ENCODE measurements at places on chromosomes 11 and 22.

- no peak for DNase-seq
These were observed 75.3 kb downstream of the PDE2A start for GRCh38 chr11:72598906-72599305.

DNA sequence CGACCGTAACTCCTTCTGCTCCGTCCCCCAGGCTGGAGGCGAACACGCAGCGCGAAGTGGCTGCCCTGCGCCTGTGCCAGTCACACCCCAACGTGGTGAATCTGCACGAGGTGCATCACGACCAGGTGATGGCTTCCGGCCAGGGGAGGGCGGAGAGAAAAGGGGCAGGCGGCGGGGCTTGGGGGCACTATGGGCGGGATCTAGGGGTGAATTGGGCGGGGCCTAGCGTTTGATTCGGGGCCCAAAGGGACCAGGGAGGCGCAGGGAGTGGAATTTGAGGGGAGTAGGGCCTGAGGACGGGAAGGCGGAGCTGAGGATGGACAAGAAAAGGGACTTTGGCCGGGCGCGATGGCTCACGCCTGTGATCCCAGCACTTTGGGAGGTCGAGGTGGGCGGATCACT, 9.7 kb downstream of the RPS6KA4 start:
- no peak for DNase-seq

DNA sequence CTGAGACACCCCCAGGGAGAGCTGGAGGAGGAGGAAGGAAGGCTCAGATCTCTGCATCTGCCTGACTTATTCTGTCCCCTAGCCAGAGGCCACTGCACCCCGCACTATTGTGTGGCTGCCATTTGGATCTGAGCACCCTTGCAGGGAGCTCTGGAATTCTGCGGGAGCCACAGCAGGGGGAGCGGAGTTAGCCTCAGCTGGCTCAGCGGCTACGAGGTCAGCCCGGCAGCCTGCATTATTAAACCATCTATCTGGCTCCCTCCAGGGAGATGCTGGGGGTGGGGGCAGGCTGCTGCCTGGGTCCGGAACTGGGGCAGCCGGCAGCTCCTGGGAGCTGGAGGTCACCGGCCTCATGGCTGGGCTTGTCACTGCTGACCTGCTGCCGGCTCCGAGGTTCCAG, 6.5 kb upstream of the ELFN2 start:
- DNase-seq = no peak

DNA sequence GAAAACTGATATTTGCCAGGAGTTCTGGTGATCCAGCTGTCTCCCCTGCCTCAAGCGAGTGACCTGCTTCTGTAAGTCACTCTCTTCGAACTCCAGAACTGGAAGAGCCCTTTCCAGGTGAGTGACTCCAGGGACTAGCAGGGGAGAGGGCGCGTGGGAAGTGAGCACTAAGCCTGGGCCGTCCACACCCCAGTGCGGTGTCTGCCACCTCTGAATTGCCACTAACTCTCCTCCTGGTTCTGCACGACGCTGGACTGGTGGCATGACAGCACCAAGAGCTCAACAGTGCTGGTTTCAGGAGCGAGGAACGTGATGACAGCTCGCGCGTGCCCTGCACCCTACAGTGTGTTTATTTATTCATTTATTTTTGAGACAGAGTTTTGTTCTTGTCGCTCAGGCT, 22.9 kb downstream of the KIAA0930 start:
- DNase-seq = no peak

DNA sequence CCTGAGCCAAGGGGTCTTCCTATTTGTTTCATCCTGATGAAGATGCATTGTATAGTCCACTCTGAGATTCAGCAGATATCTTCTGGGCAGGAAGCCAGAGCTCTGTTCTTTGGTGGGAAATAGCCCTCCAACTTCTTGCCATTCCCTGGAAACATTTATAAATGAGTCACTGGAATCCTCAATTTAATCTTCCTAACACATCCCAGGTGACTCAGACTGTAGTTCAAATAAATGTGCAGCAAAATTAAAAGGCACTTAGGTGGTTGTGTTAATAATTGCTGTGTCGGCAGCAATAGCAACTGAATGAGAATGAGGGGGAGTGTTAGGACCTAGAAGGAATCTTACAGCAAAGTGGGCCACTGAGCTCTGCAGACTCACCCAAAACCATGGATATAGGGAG, 108.6 kb downstream of the INSC start:
- DNase-seq = no peak

DNA sequence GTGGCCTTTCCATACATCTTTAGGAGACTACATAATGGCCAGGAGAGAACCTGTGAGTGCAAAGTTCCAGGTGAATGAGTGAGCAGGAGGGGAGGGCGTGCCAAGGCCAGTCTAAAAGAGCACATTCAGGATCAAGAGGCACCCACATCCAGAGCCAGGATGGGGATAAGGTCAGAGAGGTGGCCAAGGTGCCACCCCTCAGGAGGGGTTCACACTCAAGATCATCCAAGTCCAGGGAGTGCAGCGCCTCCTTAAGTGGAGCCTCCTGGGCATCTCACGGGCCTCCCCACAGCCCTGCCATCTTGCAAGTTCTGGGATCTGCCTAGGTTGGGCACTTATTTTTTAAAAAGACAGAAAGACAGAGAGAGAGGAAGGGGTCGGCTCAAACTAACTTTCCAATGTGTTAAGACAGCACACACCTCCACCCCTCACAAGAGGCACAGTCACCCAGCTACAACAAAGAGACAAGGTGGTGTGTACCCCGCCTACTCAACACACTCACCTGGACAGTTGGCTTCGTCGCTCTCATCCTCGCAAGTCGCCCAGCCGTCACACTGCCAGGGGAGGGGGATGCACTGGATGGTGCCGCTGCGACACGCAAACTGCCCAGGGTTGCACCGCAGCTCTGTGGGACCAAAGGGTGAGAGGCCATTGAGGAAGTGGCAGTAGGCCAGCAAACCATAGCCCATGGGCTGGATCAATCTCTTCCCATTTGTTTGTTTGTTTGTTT, 33.2 kb downstream of the DGCR2 start:
- DNase-seq = no peak

- DNase-seq = no peak
These were observed 125.3 kb downstream of the FEZ1 start for GRCh38 chr11:125370561-125371389.

GRCh38 chr11:61009392-61010275, 38.2 kb downstream of the CD6 start:
- DNase-seq = no peak

DNA sequence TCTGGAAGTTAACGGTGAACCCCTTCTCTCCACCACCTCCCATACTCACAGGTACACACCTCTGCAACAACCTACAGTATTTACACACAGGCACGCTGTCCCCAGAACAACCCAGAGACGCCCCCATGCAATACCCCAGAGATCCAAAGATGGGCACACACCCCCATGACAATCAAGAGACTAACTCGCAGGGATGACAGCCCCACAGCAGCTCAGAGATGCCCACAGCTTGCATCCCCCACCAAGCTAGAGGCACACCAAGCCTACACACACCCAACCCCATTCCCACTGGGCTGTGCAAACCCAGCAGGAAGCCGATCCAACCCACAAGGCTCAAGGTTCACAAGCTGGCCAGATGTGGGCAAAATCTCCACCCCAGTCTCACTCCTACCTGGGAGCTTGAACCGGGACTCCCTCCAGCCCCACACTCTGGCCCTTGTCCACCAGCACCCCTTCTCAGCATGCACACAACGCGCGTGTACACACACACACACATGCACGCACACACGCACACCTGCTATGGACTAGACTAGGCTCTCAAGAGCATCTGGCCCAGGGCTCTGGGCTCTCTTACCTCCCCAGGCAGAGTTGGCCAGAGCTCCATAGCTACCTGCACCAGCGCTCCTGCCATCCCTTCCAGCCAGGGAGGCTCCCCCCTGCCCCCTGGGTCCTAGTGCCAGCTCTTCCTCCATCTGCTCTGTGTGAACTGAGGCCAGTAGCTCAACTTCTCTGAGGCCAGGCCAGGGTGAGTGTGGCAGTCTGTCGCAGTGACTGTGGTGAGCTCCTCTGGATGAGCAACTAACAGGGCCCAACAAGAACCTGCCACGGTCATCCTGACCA, 11.5 kb downstream of the STARD10 start:
- DNase-seq = no peak

GRCh38 chr11:112161012-112161411, 2.9 kb downstream of the IL18 start:
- no peak for DNase-seq

DNA sequence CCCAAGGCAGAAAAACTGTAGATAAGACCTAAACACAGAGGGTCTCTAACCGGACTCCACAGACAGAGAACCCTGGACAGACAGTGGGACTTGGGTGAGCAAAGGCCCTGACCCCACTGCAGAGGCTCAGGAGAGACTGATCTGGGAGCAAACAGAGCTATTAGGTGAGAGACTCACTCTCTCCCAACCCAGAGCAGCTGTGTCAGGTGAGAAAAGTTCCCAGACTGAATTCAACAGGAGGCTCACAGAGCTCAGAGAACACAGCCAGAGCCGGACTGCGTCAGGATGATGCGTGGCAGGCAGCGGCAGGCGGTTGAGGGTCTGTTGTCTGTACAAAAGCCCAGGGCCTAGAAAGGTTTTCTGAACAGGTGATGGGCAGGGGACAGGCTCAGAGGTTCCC, 5.5 kb downstream of the RFPL2 start:
- DNase-seq = no peak

DNA sequence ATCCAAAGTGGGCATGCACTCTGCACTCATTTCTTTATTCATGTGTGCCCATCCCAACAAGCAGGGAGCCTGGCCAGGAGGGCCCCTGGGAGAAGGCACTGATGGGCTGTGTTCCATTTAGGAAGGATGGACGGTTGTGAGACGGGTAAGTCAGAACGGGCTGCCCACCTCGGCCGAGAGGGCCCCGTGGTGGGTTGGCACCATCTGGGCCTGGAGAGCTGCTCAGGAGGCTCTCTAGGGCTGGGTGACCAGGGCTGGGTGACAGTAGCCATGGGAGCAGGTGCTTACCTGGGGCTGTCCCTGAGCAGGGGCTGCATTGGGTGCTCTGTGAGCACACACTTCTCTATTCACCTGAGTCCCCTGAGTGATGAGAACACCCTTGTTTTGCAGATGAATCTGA, 129.3 kb upstream of the B3GAT1 start:
- no peak for DNase-seq

DNA sequence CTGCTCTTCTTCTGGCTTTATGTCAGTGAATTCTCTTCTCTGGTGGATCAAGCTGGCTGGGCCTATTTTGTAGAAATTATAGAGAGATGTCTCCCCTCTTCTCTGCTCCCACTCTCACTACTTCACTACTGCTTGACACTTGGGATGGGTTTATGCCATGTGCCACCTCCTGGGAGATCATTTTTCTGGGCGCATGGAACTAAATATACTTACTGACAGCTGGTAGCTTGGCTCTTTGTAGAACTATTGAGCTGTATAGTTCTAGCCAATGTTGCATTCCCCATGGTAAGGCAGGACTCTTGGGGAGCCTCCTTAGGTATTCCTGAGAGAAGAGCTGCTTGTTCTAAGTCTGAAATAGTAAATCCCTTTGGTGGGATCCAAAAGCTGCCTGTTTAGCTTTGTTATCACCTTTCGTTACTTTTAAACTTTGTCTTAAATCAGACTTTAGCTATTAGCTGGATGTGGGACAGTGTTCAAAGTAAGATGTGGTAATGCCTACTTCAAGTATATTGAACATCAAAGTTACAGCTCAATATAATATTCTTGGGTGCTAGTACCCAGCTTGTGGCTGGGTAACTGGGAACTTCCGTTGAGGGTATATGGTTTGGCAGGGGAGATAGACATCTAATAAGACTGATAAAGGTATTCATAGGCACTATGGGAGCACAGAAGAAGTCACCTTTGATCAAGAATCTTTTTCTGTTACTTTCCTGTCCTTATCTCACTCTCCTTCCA, 87.5 kb upstream of the RRM1 start:
- DNase-seq = no peak

GRCh38 chr11:10674911-10675440, 18.6 kb downstream of the IRAG1 start:
- peak; percentile 54 for DNase-seq

- DNase-seq = no peak
These were observed 5.8 kb downstream of the ARL14EP start for GRCh38 chr11:30328681-30329080.

- no peak for DNase-seq
These were observed 940.9 kb downstream of the BRD1 start for GRCh38 chr22:48886604-48887393.

DNA sequence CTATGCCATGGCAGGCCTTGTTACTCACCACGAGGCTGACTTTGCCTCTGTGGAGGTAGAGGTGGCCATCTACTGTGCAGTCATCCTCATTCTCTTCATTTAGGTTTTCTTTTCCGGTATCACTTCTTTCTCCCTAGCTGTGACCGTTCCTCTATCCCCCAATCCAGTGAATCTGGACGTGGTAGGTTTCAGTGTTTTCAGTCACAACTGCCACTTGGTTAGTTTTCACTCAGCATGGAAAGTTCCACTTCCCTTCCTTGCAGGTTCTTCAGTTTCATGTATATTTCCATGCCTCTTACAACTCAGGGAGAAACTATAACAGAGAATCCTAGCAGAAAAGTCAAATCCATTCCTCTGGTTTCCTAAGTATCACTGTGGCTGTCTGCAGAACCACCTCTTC, 1.9 kb downstream of the HPS4 start:
- no peak for DNase-seq

- no peak for DNase-seq
These were observed 183.2 kb downstream of the GRIK4 start for GRCh38 chr11:120694726-120695125.

- DNase-seq = no peak
These were observed 2.8 kb downstream of the BRSK2 start for GRCh38 chr11:1392561-1392960.

DNA sequence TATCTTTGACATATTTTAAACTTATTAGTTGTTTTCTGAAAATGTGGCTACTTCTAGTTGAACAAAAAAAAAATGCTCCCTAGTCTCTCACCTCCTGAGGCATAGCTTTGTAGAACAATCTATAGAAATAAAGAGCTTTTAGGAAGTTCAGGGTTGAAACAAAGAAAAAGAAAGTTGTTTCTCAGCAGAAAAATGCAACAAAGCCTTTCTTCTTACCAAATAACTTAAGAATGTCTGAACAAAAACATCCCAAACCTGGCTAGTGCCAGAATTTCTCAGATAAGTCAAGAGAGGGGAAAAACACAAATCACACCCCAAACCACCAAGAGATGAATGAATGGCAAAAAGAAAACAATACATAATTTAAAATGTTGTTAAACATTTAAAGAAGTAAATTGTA, 114.1 kb downstream of the MAML2 start:
- DNase-seq = no peak

- no peak for DNase-seq
These were observed at the start of gene CDC42BPG for GRCh38 chr11:64844330-64845128. CDC42BPG (minus strand) TSS chr11:64844653; CDS start chr11:64844569, 84 bp downstream.

GRCh38 chr22:30649430-30650007, 13.9 kb downstream of the SLC35E4 start:
- DNase-seq = no peak

- DNase-seq = no peak
These were observed 24.2 kb downstream of the TMPRSS5 start for GRCh38 chr11:113681711-113682413.
